LHCN-M2 (cell line): ENCODE measurements at places on chromosomes 16 and 17.

DNA sequence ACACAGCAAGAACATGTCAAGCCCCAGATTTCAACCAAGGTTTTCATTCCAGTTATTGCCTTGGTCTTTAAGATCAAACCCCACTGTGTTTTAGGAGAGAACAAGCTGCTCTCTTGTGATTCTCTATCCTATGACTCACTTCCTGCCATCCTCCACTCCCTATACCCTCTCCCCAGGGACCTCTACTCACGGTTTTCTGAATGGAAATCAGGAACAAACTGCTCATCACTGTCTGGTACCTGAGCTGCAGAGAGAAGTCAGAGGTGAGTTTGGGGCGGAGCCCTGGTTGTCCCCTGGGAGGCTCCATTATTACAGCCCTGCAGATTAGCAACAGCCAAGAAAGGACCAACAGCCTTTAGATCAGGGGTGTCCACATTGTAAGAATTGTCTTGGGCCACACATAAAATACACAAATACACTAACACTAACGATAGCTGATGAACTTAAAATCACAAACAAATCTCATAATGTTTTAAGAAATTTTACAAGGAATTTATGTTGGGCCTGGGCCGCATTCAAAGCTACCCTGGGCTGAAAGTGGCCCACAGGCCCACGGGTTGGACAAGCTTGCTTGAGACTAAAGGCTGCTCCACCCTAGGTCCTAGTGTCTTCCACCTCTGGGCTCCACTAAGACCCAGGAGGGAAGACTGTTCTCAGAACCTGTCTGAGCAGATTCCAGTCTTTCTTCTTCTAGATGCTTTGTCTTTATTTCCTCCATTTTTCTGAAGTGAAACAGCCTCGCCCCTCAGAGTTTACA, 9.7 kb downstream of the ETV4 start:
- DNase-seq = peak; percentile 93

- DNase-seq = no peak
These were observed 117.0 kb upstream of the MAF start for GRCh38 chr16:79717333-79718137.

- peak; percentile 26 for DNase-seq
These were observed 19.0 kb downstream of the SLC7A5 start for GRCh38 chr16:87850009-87851006.

DNA sequence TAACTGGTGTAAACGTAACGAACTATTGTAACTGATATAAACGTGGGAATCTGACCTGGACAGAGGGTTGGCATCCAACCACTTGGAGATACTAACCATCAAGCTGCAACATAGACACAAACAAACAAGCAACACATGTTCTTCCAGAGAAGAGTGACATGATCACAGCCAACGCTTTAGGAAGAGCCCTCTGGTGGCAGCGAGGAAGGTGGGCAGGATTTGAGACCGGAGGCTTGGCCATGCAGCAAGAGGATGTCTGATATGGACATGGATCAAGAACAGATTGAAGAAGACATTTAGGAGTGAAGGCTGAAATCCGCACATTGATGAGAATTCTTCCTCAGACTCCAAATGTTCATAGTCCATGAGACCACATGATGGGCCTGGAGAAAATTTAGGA, 40.3 kb upstream of the TNRC6A start:
- DNase-seq = peak; percentile 75

- DNase-seq = peak; percentile 28
These were observed 15.3 kb upstream of the CACNA1H start for GRCh38 chr16:1137604-1138003.

DNA sequence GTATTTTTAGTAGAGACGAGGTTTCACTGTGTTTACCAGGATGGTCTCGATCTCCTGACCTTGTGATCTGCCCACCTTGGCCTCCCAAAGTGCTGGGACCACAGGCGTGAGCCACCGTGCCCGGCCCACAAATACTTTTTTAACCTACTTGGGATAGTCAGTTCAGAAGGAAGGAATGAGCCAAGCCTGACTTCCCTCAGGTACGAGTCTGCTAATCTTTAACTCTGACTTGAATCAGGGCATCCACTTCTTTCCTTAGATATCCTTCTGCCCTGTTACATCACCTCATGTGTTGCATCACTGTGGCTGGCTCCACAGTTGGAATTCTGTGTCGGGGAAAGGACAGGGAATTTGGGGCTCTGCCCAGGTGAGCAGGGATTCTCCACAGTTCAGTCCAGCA, 120.8 kb downstream of the MSI2 start:
- DNase-seq = no peak

GRCh38 chr16:54568906-54569807, 282.6 kb upstream of the IRX3 start:
- peak; percentile 51 for DNase-seq

GRCh38 chr16:75532791-75533190, 3.1 kb downstream of the CHST5 start:
- no peak for DNase-seq

GRCh38 chr17:35073991-35074627, 10.6 kb upstream of the RFFL start:
- no peak for DNase-seq

DNA sequence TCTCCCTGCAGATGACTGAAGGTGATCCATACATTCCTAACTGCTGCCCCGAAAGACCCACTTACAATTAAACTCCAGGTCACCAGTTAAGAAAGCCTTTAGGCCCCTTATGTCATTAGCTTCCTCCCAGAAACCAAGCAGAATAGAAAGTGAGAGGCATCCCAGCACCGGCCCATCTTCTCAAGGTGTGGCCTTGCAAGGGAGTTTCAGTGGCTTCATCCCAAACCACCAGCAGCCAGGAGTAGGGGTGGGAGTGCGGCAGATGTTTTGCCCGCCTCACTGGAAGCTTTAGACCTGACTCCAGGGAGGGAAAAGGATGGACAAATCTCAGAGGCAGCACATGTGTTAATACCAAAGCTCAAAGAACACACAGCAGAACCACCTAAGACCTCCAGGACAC, 5.1 kb downstream of the ZFHX3 start:
- DNase-seq = no peak

GRCh38 chr16:54239456-54239855, 47.1 kb downstream of the IRX3 start:
- no peak for DNase-seq

DNA sequence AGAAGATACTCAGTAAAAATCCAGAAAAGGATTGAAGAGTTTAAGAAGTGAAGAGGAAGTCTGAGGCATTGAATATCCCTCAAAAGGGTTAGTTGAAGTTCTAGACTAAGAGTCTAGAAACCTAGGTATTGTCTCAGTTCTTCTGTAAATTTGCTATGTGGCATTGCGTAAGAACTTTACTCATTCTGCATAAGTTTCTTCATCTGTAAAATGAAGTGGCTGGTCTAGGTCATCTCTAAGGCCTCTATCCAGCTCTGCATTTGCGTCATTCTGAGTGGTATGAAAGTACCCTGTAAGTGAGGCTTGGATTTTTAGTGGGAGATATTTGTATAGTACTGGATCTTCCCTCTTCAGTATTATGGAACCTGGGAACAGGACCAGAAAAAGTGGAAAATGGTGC, 130.2 kb downstream of the MYO1D start:
- DNase-seq = peak; percentile 31

GRCh38 chr17:4449736-4450135, 16.0 kb downstream of the SPNS3 start:
- DNase-seq = no peak

GRCh38 chr16:56614549-56614991, 6.2 kb downstream of the MT2A start:
- DNase-seq = peak; percentile 73

GRCh38 chr17:57544834-57545463, 200.2 kb downstream of the CCDC182 start:
- DNase-seq = no peak

- no peak for DNase-seq
These were observed 307.5 kb downstream of the CPPED1 start for GRCh38 chr16:12496186-12496585.

- DNase-seq = no peak
These were observed 50.3 kb downstream of the KPNA2 start for GRCh38 chr17:68085771-68086381.

GRCh38 chr17:45895304-45895968, 1.1 kb downstream of the MAPT start:
- no peak for DNase-seq

DNA sequence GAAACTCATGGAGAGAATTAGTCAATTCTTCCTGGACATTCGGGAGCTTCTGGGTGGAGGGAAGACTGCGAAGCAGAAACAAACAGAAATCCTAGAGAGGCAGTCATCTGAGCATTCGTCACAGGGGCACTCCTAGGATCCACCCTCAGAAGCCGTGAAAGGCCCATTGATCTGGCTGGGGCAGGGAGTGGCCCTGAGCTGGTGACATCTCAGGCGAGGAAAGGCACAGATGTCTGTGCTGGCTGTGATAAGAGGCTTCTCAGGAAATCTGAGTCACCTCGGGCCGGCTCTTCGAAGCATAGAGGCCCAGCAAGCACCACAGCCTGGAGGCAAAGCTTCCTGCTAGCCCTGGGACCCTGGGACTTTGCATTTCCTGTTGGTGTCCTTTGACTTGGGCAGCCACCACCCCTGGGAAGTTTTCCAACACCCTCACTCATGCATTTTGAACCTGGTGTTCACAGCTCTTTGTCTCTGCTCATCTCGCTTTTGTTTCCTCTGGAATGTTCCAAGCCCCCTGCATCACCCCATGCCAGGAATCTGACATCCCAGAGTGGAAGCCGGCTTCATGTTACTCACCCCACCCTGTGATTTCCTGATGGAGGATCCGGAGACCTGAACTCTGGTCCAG, 23.3 kb upstream of the CDRT4 start:
- DNase-seq = peak; percentile 32

DNA sequence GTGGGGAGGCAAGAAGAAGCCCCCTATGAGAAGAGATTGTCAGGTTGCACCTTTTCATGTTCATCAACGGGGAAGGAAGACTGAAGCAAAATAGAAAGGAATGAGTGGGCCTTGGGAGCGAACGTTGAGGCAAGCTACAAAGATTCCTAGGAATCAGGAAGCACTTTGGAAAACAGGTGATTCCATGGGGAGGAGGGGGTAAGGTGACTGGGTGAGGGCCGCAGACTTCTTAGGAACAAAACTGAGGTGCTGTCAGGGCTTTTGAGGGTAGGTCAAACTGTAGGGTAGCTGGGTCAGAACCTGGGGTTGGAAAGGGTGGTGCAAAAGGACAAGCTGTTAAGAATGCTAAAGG, 528 bp downstream of the ITFG1 start:
- peak; percentile 1 for DNase-seq

- DNase-seq = no peak
These were observed 35.4 kb downstream of the ACTG1 start for GRCh38 chr17:81477173-81477572.

DNA sequence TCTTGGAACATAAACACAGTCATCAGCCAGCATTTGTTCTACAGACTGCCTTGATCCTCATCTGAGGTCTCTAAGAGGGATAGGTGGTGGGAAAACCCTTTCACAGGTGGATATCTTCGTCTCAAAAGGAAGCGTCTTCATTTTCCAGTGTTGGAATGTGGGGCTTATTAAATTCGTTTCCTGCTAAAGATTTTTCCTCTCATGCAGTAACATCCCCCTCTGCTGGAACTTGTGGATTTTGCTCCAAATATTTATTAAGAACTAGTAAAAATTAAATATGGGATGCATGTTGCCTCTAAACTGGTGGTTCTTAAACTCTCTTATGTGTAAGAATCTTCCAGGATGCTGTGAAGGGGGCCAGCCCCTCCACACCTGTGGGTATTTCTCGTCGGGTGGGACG, 20.1 kb upstream of the MLYCD start:
- DNase-seq = peak; percentile 61

DNA sequence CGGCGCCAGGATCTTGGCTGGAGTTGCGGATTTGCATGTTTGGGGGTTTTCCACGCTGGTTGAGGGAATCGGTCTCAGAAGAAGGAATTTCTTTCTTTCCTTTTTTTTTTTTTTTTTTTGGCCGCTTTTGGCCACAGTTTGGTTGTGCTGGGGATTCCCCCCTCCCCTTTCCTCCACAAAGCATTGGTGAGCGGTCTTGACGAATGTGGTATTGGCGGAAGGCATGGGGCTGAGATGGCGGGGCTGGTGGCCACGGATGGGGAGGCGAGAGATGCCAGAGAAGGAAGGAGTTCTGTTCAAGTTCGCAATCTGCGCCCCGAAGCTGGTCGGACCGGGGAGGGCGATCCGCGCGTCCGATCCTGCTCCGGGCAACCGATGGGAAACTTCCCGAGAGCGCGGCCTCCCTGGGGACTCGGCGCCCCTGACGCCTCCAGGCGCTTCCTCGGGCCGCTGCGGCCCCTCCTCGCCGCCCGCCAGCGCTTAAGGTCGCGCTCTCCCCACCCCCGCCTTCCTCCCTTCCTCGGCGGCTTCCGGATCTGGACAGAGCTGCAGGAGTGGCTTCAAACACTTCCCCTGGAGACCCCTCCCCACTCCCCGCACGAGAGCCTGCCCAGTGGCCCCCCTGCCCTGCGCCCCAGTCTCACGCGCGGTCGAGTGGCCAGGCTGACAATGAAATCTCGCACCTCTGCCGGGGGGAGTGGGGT, 43.2 kb downstream of the RAI1 start:
- no peak for DNase-seq

DNA sequence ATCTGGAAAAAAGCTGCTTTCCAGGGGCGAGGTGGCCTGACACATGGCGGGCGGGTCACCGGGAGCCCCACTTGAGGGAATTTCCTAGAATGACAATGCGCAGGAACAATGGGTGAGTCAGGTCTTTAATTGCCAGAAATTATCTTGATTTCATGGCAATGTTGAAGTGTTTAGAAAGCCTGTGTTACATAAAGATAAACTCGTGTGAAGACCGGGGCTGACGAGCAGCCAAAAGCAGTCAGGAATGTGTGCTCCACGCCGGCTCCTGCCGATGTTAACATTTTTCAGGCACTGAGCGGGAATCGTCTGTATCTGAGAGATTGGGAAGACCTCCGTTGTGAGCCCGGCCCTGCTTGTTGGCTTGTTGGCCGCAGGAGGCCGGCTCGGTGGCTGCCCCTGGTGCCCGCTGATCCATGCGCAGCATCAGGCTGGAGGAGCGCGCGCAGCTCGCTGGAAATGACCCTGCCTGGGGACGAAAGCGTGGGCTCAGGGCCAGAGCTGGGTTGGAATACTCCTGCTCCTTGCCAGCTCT, 353.1 kb downstream of the FOXL1 start:
- peak; percentile 31 for DNase-seq

DNA sequence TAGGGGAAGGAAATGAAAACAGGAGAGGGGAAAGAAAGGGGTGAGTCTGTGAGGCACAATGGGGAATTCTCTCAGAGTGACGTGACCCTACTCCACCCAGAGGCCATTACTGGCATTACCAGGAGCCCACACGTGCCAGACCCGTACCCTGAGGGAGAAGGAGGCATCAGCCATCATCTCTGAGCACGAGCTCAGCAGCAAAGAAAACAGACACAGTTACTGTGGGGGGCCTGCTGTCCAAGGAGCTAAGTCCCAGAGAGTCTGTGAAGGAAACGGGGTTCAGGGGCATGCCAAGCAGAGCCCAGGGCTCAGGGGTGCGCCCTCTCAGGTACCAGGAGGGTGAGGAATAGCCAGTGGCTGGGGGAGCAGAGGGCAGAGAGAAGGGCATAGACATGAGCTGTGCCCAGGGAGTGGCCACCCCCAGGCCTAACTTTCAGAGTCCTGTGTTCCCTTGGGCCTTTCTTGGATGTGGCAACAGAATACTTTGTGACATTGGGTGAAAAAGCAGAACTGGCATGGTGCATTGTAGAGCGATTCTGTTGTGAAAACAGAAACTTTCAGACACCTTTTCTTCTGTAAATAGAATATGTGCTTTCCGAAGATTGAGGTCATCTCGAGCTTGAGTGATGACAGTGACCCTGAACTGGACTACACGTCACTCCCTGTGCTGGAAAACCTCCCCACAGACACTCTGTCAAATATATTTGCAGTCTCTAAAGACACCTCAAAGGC, 11.3 kb downstream of the TAF1C start:
- peak; percentile 66 for DNase-seq

GRCh38 chr17:78357672-78358537, 2.0 kb downstream of the SOCS3 start:
- DNase-seq = no peak

GRCh38 chr17:17067257-17067656, 25.0 kb downstream of the MPRIP start:
- no peak for DNase-seq
